ENCODE measurements at places on chromosomes 1 and 21. TPM values are rescaled to one million over a fixed set of nuclear protein-coding genes. Genes with fewer than 3 reads are reported as not detected.

DNA sequence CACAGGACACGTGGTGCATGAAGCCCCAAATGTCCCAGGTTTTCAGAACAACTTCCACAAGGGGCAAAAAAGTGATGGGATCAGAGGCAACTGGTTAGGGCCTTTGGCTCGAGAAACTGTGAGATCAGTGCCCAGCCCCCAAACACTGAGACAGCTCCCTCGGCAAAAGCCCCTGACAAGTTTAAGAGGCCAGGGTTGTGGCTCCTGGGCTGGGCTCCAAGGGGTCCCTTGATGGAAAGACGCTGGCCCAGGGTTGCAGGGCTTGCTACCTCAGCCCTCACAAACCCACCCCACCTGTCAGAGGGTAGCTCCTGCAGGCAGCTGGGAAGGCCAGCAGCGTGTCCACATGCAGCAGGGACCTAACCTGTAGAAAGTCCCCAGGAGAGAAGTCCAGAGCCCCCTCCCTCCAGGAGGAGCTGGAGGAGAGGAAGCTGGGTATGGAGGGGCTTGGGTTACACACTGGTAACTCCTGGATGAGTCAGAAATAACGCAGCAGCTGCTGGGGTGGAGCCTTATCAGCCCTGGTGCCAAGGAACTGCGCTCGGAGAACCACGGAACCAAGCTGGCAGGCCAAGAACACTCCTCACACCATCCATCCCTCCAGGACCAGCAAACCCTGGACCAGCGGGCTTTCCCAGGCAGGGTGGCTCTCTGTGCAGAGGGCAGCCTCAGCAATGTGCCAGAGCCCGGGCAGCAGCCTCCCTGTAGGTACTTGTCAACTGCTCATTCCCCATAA lies 37.5 kb downstream of the CTNNBIP1 start:
- DNase-seq = no peak

GRCh38 chr1:85363521-85363920 lies 87.1 kb upstream of the BCL10 start:
- DNase-seq = no peak

The DDX59 gene
- polyA plus RNA-seq = 29.8 TPM

- no peak for DNase-seq
These were observed 14.7 kb upstream of the BOLA1 start for GRCh38 chr1:149884433-149885338.

The UBL4B gene
- polyA plus RNA-seq = not detected

The IKBKE gene
- 4.3 TPM for polyA plus RNA-seq

The RGS8 gene
- not detected for polyA plus RNA-seq

The SPAG17 gene
- 7.9 TPM for polyA plus RNA-seq

The NBPF9 gene
- 55.3 TPM for polyA plus RNA-seq

The TMEM269 gene
- polyA plus RNA-seq = 1.00 TPM

- no peak for DNase-seq
These were observed 594 bp downstream of the GLMN start for GRCh38 chr1:92298213-92298572.

- no peak for DNase-seq
These were observed 21.9 kb downstream of the FASLG start for GRCh38 chr1:172680733-172681275.

GRCh38 chr1:53739109-53739681 lies at the start of gene GLIS1:
TSS of gene GLIS1 (minus strand) at chr1:53739164. CDS start at chr1:53738064, 1,100 bp downstream.
- peak; percentile 74 for DNase-seq

DNA sequence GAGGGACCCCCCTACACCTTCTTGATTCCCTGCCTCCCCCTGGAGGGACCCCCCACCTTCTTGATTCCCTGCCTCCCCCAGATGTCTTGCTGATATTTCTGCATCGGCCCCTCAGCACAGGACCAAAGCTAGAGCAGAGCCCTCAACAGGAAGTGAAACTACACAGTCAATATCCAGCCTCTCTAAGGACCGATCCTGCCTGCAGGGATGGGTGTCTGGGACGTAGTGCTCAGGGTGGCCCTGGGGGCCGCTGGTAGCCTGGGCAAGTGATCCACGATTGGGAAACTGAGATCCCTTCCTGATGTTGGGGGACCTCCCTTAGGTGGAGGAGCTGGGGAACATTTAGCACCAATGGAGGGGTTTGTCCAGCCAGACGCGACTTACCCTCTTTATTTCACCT lies 3.9 kb upstream of the LEFTY2 start:
- no peak for DNase-seq

The MTARC1 gene
- 19.9 TPM for polyA plus RNA-seq

GRCh38 chr21:36210779-36211659 lies 54.4 kb downstream of the DOP1B start:
- DNase-seq = no peak

GRCh38 chr1:241376701-241377100 lies 19.7 kb upstream of the RGS7 start:
- DNase-seq = no peak

DNA sequence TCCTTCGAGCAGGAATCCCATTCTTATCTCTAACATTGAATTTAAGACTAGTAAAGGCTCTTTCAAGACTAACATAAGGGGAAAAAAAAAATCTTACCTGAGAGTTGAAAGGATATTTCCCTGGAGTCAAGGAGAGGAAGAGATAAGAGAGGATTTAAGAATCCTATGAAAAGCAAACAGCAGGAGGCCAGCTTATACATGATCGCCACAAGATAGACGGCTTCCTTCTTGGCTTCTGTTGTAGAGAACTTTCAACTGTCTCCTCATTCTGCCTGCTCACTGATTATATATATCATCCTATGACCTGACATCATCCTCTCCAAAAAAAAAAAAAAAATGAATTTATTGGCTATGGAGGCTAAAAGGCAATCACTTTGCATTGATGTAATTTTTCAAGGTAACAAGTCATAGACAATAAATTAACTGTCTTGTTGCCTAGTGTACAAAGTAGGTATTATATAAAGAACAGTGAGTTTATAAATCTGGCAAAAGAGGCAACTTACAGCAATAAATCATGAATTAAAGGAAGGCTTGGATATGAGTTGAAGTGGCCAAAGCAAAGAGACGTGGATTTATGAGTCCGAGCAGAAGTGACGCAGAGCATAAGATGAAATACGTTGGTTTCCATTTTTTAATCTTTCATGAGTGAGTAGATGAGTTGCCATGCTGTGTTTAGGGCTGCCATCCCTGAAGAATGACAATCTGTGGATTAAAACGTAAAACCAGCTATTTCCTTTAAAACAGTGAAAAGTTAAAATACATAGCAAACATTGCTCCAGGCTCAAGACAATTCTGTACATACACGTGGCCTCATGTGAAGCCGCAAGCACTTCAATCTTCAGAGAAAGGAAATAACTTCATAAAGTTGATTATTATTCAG lies at the start of gene UTS2:
UTS2 (minus strand) TSS at position 262 of the 880 bp plus-strand sequence; CDS start at position 200, 62 bp downstream.
- DNase-seq = no peak

The KPNA6 gene
- 33.4 TPM for polyA plus RNA-seq

DNA sequence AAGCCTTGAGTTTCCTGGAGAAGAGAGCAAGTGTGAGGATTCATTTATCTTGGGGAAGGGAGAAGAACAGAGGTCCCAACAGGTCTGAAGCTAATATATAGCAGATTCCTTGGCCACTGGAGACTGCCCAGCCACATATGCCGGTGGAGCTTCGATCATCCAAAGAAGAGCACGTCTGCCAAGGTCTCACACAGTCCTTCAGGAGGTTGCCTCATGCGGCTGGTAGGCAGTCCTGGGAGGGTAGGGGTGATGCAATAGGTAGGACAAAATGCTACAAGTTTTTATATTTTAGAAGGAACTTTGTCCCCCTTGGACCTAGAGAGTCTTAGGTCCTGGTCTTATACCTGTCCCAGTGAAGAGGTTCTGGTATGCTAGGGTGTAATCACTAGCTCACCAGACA lies 582.5 kb downstream of the DPYD start:
- DNase-seq = no peak

All from right renal pelvis (tissue), 4 donors.